Hepatocyte (in vitro differentiated cells): ENCODE measurements at places on chromosomes 12 and 14. TPM values are rescaled to one million over a fixed set of nuclear protein-coding genes. Genes with fewer than 3 reads are reported as not detected.

Gene AICDA
- total RNA-seq, result 0.12 and 0.23 TPM in 2 replicates

Gene GYS2
- 0.27 and 0.88 TPM in 2 replicates for total RNA-seq

- peak overlapping the region; percentile 22 for H3K27ac ChIP-seq
- H3K27me3 ChIP-seq, result no peaks in the 10 kb centered on the region
- H3K4me3 ChIP-seq, result no peak overlapping the region
Observed at GRCh38 chr12:120835304-120835612, 68.9 kb downstream of the SPPL3 start.

GRCh38 chr14:86166541-86166940 lies 636.6 kb downstream of the FLRT2 start:
- H3K27me3 ChIP-seq, result no peaks in the 10 kb centered on the region
- no peaks in the 10 kb centered on the region for H3K4me1 ChIP-seq
- H3K36me3 ChIP-seq, result no peaks in the 10 kb centered on the region

- no peak overlapping the region for H3K4me3 ChIP-seq
- DNase-seq, result no peak
- no peaks in the 10 kb centered on the region for H3K36me3 ChIP-seq
- H3K27me3 ChIP-seq, result peaks cover 10% of the 10 kb centered on the region
- H3K4me1 ChIP-seq, result no peaks in the 10 kb centered on the region
Observed at GRCh38 chr14:51173863-51174262, 66.2 kb upstream of the TMX1 start.

- H3K4me1 ChIP-seq, result no peaks in the 10 kb centered on the region
- H3K27me3 ChIP-seq, result no peaks in the 10 kb centered on the region
- DNase-seq, result no peak
- H3K27ac ChIP-seq, result no peak overlapping the region
- no peak overlapping the region for H3K4me3 ChIP-seq
- no peaks in the 10 kb centered on the region for H3K36me3 ChIP-seq
Observed at GRCh38 chr12:13536219-13536910, 339.8 kb downstream of the EMP1 start.

Gene ERBB3
- 104 and 128 TPM in 2 replicates for total RNA-seq

- no peaks in the 10 kb centered on the region for H3K27me3 ChIP-seq
- no peak overlapping the region for H3K4me3 ChIP-seq
- H3K4me1 ChIP-seq, result no peaks in the 10 kb centered on the region
- H3K27ac ChIP-seq, result no peak overlapping the region
Observed at GRCh38 chr12:123843912-123844748, 82.0 kb downstream of the DNAH10 start.

DNA sequence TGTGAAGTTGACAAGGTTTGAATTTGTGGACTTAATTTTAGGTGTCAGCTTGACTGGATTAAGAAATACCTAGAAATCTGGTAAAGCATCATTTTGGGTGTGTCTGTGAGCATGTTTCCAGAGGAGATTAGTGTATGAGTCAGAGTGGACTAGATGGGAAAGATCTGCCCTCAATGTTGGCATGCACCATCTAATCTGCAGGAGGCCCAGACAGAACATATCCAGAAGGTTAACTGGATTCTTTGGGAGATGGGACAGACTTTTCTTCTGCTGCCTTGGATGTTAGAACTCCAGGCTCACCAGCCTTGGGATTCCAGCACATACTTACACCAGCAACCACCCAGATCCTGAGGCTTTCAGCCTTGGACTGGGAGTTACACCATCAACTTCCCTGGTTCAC lies 14.1 kb downstream of the SGPP1 start:
- H3K4me3 ChIP-seq, result no peak overlapping the region
- H3K4me1 ChIP-seq, result no peaks in the 10 kb centered on the region
- no peaks in the 10 kb centered on the region for H3K36me3 ChIP-seq
- H3K27me3 ChIP-seq, result no peaks in the 10 kb centered on the region
- no peak for DNase-seq

Gene TCTN1
- total RNA-seq, result 36.8 and 40.6 TPM in 2 replicates

DNA sequence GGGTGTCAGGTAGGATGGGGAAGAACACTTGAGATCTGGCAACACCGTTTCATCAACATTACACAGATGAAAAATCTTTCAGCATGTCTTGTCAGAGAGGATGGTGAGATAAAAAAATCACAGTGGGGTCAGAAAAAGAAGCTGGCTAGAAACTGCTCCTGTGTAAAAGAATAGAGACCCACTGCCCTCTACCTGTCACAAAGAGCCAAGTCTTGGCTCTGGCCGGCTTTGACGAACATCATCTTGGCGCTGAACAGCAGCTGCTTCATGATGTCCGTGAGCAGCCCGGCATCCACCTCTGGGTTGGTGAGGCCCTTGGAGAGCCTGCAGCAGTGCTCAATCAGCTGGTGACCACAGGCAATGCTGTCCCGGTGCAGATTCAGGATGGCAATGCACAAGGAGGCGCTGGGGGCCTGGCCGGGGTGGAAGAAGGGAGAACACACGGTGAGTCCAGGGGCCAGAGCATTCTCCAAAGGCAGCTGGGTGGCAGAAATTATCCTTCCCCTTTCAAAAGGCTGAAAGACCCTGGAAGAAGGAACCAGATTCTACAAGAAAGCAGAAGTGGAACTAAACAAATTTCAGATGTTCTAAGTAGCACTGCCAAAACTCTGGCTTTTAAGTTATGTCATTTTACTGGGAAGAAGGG lies 50.2 kb downstream of the ZFYVE26 start:
- no peaks in the 10 kb centered on the region for H3K36me3 ChIP-seq
- H3K4me3 ChIP-seq, result no peak overlapping the region

GRCh38 chr14:96121660-96122395 lies 82.7 kb downstream of the C14orf132 start:
- no peaks in the 10 kb centered on the region for H3K27me3 ChIP-seq
- DNase-seq, result no peak
- no peak overlapping the region for H3K4me3 ChIP-seq
- no peaks in the 10 kb centered on the region for H3K36me3 ChIP-seq

Gene ARID2
- 26.8 and 29.7 TPM in 2 replicates for total RNA-seq

- H3K36me3 ChIP-seq, result no peaks in the 10 kb centered on the region
- H3K4me1 ChIP-seq, result no peaks in the 10 kb centered on the region
- no peaks in the 10 kb centered on the region for H3K27me3 ChIP-seq
- H3K27ac ChIP-seq, result no peak overlapping the region
Observed at GRCh38 chr12:102364709-102365108, 115.7 kb downstream of the IGF1 start.

Gene BHLHE41
- 1.6 and 2.4 TPM in 2 replicates for total RNA-seq

Gene PCED1B
- 3.6 and 5.9 TPM in 2 replicates for total RNA-seq

DNA sequence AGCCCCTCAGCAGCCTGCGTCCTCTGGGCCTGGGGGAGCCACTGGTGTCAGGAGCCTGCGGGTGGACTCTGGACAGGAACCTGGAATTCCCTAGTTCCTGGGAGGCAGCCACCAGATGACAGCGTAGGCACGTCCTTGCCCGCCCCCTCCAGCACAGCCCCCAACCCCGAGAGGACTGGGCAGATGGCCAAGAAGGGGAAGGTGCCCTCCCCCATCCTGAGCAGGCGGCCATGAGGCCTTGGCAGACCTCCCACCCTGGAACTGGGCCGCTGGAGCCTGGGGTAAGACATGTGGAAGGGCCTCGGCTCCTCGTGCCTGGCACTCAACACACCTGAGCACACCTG lies 60.4 kb upstream of the FBRSL1 start:
- H3K4me3 ChIP-seq, result no peak overlapping the region
- peak; percentile 57 for DNase-seq
- peaks cover 8% of the 10 kb centered on the region for H3K27me3 ChIP-seq
- peaks cover 50% of the 10 kb centered on the region for H3K4me1 ChIP-seq
- H3K27ac ChIP-seq, result peak overlapping the region; percentile 44

DNA sequence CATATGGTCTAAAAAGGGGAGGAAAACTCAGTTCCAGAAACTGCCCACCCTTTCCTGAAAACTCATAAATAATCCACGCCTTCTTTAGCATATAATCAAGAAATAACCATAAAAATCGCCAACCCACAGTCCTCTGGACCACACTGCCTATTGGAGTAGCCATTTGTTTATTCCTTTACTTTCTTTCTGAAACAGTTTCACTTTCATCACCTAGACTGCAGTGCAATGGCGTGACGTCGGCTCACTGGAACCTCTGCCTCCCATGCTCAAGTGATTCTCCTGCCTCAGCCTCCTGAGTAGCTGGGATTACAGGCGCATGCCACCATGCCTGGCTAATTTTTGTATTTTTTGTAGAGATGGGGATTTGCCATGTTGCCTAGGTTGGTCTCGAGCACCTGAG lies 44.2 kb downstream of the CLMN start:
- no peak for DNase-seq
- H3K4me3 ChIP-seq, result no peak overlapping the region
- H3K27me3 ChIP-seq, result no peaks in the 10 kb centered on the region
- H3K4me1 ChIP-seq, result peaks cover 9% of the 10 kb centered on the region

Gene GSG1
- total RNA-seq, result 1.5 TPM in 1 of 2 replicates, not detected in the other

GRCh38 chr12:97466000-97466399 lies 3.4 kb downstream of the RMST start:
- no peaks in the 10 kb centered on the region for H3K36me3 ChIP-seq
- no peak overlapping the region for H3K27ac ChIP-seq
- H3K4me1 ChIP-seq, result no peaks in the 10 kb centered on the region
- no peak overlapping the region for H3K4me3 ChIP-seq
- DNase-seq, result no peak
- H3K27me3 ChIP-seq, result peaks cover 61% of the 10 kb centered on the region

Gene RPAP3
- total RNA-seq, result 21.7 and 28.1 TPM in 2 replicates

DNA sequence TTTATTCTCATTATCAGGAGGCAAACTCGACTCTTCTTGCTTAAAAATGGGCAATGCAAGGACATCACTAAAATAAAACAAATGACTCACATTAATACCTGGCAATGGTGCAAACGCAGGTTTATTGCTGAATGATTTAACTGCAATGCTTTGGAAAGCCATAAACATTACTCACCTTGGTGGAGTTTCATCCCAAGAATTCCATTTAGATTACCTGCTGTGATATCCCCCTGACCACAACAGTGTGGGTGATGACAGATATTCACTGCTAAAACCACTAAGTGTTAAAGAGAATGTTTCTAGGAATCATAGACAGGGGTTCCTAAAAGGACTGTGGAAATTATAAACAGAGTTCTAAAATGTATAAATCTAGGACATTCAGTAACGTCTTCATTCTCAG lies 35.3 kb upstream of the CSRNP2 start:
- no peaks in the 10 kb centered on the region for H3K27me3 ChIP-seq
- H3K4me1 ChIP-seq, result no peaks in the 10 kb centered on the region
- no peaks in the 10 kb centered on the region for H3K36me3 ChIP-seq
- DNase-seq, result peak; percentile 13
- H3K27ac ChIP-seq, result no peak overlapping the region

Gene MYF5
- not detected in 2 replicates for total RNA-seq

DNA sequence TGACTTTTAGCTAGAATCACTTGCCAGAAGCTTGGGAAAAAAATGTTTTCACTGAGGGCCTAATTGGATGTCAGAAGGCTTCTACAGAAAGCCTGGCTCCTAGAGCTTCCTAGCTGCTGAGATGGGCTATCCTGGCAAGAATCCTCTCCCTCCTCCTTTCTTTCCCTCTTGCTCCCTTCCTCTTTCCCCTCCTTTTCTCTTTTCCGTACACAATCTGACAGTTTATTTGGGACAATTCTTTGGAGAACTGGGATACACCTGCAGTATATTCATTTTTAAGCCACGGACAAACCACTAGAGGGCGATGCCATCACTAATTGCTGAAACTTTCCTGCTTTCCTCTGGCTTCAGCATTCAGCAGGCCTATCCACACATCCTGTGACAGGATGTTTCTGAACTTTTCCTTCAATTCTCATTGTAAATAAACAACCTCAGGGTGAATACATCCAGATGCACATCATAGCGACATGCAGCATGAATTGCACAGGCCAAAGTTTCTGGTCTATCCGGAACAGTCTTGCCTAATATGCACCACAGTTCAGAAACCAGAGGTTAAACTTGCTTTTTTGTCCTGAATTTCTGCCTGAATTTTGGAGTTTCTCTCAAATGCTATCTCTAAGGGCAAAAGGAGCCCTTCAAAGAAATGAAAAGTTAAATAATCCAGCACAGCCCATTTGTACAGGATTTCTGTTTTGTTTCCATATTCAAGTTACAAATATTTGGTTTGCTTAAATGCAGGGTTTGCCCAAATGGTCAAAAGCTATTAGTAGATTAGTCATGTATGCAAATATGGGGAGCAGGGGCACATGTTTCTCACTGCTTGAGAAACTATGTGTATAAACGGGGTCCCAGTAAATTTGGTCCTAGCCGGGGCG lies 142.8 kb downstream of the PAWR start:
- peaks cover 28% of the 10 kb centered on the region for H3K4me1 ChIP-seq
- no peaks in the 10 kb centered on the region for H3K36me3 ChIP-seq
- peak overlapping the region; percentile 93 for H3K27ac ChIP-seq
- H3K4me3 ChIP-seq, result no peak overlapping the region
- no peaks in the 10 kb centered on the region for H3K27me3 ChIP-seq

- DNase-seq, result no peak
- H3K4me1 ChIP-seq, result no peaks in the 10 kb centered on the region
- H3K27ac ChIP-seq, result no peak overlapping the region
Observed at GRCh38 chr12:67798768-67799167, 150.2 kb downstream of the DYRK2 start.

DNA sequence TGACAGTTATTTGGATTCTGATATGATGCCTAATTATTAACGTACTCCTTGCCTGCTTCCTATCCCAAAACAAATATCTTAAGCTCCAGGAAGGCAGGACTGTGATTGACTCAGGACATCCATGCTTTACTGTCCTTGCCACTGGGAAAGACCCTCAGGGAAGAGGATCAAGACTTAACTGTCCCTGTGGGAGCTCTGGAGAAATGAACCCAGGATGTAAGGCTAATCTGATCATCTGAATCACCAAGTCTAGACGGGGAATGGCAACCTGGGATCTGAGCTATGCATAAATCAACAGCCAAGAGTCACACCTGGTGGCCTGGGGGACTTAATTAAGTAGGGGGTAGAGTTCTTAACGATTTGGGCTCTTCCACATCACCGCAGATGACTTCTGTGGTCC lies 153.2 kb upstream of the BCL2L14 start:
- H3K4me1 ChIP-seq, result no peaks in the 10 kb centered on the region
- no peaks in the 10 kb centered on the region for H3K36me3 ChIP-seq
- no peak for DNase-seq
- no peak overlapping the region for H3K27ac ChIP-seq

Gene DEPDC4
- 1.3 and 4.8 TPM in 2 replicates for total RNA-seq

DNA sequence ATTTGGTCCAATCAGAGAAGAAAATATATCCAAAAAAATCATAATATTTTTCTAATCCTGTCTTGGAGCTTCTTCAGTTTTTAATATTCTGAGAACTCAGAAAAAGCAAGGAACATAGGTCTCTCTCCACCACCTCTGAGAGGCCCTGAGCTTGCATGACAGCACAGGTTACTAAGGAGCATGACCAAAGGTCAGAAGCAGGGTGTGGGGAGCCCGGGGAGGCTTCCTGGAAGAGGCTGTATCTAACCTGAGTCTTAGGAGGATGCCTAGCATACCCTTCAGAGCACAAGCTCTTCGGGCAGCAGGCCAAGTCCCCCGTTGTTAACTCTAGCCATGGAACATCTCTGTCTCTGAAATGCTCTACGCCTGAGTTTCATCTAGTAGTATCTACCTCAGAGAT lies 15.7 kb upstream of the STON2 start:
- H3K36me3 ChIP-seq, result no peaks in the 10 kb centered on the region
- no peaks in the 10 kb centered on the region for H3K4me1 ChIP-seq
- H3K4me3 ChIP-seq, result no peak overlapping the region
- DNase-seq, result peak; percentile 29

- H3K27me3 ChIP-seq, result no peaks in the 10 kb centered on the region
- no peak for DNase-seq
- H3K36me3 ChIP-seq, result no peaks in the 10 kb centered on the region
- peak overlapping the region; percentile 53 for H3K27ac ChIP-seq
- H3K4me1 ChIP-seq, result peaks cover 19% of the 10 kb centered on the region
- no peak overlapping the region for H3K4me3 ChIP-seq
Observed at GRCh38 chr12:93699271-93700145, 22.3 kb downstream of the CRADD start.

- H3K4me1 ChIP-seq, result no peaks in the 10 kb centered on the region
- no peak overlapping the region for H3K27ac ChIP-seq
- DNase-seq, result no peak
Observed at GRCh38 chr12:29024117-29024516, 125.0 kb upstream of the FAR2 start.

Gene TTC9
- 2.9 and 3.6 TPM in 2 replicates for total RNA-seq

GRCh38 chr14:34522496-34522895 lies 17.0 kb downstream of the EAPP start:
- no peaks in the 10 kb centered on the region for H3K27me3 ChIP-seq
- no peak overlapping the region for H3K27ac ChIP-seq
